ENCODE measurements at places on chromosomes 5 and 9.
A peak's percentile ranks its signal among the peaks of the same experiment; 100 is the strongest.

DNA sequence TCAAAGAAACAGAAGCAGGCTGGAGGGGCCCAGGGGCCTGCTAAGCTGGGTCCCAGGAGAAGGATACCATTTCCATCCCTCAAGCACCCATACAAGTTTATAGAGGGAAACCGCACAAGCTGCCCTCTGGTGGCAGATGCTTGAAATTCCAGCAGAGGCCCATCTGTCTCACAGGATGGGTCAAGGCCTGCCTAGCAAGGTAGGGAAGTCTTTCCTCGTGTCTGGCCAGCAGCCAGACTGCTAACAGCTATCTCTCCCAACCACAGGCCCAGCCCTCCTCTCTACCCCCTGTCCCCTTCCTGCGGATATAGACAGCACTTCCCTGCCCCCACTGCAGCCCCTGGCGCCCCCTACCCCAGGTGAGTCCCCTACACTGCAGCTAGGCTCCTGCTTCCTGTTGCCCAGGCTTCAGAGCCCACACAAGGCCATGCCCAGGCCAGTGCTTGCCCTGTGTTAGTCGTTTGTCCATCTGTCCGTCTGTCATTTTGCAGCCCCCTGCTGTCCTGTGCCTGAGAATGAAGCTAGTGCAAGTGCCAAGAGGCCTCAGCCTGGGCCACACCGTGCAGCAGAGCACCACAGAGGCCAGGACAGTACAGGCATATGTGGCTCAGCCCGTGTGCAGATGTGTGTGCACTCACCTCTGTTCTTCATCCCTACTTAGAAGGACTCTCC lies 26.2 kb downstream of the TCF7 start:
- DNase-seq, result peak; percentile 47

- no peak for DNase-seq
These were observed 37.8 kb upstream of the CARTPT start for GRCh38 chr5:71681296-71681695.

DNA sequence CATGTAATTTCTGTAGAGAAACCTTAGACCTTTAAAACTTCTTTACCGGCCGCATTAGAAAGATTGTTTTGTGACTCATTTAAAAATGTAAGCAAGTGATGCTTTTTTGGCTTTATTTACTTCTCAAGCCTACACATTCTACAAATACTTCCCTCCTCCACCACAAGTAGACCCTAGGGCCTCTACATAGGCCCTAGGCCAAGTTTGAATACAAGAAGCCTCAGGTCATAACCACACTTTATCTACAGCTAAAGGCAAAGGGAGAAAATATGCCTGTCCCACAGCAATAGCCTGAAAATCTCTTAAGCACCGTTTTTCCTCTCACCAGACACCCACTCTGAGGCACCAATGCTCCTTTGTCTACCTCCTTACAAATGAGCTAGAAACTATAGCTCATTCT lies 53.9 kb downstream of the CSNK1A1 start:
- DNase-seq, result no peak

GRCh38 chr5:150291388-150292385 lies 2.1 kb upstream of the CAMK2A start:
- DNase-seq, result no peak

DNA sequence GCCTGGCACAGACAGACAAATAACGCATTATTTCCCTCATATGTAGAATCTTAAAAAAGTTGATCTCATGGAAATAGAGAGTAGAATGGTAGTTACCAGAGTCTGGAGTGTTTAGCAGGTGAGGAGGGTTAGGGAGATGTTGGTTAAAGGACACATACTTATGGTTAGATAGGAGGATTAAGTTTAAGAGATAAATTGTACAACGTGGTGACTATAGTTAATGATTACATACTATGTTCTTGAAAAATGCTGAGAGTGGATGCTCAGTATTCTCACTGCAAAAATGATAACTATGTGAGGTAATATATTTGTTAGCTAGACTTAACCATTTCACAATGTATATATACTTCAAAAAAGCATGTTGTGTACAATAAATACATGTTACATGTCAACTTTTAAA lies 38.0 kb downstream of the CERT1 start:
- no peak for DNase-seq

- DNase-seq, result no peak
These were observed 163.8 kb downstream of the TSSK1B start for GRCh38 chr5:113271015-113271414.

DNA sequence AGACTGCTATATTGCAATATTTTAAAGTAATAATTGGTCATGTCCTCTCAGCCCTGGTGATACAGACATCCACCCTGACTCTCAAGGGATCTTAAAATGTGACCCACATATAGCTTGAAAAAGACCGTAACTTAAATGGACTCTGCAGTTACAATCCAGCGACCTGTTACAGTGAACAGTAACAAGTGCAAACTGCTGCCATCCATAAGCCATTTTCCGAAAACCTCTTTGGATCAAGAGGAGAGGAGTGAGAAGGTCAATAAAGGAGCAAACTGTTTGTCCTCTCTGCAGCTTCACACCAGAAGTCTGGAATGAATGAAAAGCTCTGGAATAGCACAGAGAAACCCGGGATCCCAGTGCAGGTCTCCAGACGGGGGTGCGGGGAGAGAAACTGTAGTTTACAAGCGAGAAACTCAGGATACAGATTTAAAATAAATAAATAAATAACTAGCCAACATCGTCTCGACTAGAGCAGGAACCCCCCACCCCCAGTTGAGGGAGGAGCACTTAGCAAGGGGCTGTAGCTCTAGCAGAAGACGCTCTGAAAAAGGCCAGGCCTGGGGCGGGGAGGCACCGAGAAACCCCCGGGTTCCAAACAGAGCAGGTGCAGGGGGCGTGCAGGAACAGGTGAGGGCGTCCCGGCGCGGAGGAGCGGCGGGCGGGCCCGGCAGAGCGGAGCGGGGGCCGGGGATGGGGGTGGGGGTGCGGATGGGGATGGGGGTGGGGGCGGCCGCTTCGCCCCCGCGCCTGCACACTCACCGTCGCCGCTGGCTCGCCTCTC lies 572 bp downstream of the ZDHHC21 start:
- DNase-seq, result peak; percentile 30

DNA sequence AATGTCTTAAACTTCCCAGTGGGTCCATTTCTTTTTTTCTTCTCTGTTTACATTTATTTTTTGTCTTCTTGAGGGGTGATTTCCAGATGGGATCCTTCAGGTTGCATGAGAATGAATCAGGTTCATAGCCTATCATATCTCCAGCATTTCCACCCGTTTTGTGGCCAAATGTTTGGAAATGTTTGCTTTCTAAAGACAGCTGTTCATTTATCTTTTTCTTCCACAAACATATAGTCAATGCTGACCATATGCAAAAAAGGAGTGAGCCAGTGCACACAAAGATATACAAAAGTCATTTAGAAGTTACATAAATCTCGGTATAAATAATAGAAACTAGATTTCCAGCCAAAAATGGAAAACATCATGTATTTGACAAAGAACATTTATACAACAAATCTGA lies 71.6 kb upstream of the STC2 start:
- DNase-seq, result no peak

DNA sequence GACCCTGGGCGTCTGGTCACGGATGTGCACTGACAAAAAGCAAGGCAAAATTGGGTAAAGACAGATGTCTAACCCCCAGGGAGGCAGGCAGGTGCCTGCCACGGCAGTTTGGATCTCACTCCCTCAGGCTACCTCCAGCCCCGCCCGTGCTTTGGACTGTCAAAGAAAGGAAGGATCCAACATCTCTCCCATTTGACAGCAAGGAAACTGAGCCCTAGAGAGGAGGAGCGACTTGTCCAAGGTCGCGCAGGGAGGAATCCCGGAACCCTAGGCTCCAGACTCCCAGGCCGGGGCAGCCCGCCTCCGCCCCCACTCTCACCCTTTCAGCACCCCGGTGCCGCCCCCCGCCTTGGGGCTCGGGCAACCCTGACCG lies 376 bp downstream of the GOLGA1 start:
- DNase-seq, result no peak

GRCh38 chr5:149453618-149454415 lies 74.7 kb upstream of the IL17B start:
- no peak for DNase-seq

DNA sequence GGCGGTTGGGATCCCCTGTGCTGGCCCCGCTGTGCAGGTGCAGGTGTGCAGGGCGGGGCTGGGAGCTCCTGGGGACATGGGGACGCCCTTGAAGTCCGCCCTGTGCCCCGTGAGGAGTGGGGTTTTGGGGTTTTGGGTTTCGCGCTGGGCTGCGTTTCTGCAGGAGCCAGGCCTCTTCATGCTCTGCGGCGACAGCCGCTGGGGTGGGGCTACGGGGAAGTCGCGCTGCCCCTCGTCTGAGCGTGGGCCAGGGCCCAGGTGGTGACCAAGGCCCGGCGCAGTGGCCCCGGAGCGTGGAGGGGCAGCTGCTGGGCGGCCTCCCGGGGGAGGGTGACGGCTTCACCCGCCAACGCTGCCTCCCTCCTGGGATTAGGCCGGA lies 47.8 kb upstream of the IRX4 start:
- DNase-seq, result no peak

- no peak for DNase-seq
These were observed 1.1 kb downstream of the ARL15 start for GRCh38 chr5:54309276-54309675.

DNA sequence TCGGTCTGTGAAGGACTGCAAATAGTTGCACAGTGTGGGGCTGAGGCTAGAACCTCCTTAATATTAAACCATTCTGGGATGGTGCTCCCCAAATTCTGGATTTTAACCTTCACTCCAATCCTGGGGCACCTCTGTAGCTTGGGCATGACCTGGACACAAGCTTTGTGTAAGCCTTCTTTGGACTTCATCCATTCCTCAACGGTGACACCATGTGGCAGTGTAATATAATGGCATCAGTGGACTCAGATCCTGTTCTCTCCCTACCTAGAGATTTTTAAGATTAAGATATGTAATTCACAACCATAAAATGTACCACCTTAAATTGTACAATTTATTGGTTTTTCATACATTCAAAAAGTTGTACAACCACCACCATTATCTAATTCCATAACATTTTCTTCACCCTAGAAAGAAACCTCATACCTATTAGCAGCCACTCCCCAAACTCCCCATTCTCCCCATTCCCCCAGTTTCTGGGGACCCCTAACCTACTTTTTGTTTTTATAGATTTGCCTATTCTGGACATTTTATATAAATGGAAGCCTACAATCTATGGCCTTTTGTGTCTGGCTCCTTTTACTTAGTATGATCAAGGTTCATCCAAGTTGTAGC lies 4.8 kb upstream of the PLGRKT start:
- DNase-seq, result no peak

- no peak for DNase-seq
These were observed 9.7 kb downstream of the FAXDC2 start for GRCh38 chr5:154840435-154841272.

DNA sequence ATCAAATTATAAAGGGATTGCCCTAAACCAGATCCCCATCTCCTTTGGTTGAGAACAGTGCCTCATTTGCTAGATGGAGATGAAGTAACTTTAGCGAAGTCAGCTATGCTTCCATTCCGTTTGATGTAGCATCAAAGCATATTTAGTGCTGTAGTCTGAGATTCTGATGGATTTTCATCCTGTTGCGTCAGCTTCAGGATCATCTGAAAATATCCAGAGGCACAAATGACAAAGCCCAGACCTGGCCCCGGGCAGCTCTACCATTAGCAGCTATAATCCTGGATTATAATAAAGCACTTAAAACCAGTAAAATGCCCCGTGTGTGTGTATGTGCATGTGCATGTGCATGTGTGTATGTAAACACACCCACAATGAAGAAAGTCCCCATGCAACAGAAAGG lies 44.7 kb downstream of the ERAP1 start:
- DNase-seq, result no peak

DNA sequence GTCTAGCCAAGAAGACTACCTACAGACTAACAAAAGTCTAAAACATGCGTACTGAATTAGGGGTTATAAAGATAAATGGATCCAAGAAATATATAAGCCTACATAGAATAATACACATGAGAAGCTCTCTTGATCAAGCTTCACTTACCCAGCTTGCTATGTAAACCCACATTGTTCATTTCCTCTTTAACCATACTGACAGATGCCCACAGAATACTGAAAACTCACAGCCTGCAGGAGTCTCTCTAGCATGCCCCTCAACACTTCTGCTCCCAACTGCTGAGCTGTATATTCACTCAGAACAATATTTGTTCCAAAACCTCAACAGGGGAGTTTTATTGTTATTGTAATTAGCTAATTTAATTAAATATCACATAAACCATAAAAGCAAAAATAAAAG lies 52.4 kb downstream of the RFX3 start:
- DNase-seq, result no peak

- DNase-seq, result no peak
These were observed 72.9 kb downstream of the ARHGEF37 start for GRCh38 chr5:149654231-149654630.

GRCh38 chr5:111228520-111229220 lies 4.5 kb downstream of the CAMK4 start:
- no peak for DNase-seq

DNA sequence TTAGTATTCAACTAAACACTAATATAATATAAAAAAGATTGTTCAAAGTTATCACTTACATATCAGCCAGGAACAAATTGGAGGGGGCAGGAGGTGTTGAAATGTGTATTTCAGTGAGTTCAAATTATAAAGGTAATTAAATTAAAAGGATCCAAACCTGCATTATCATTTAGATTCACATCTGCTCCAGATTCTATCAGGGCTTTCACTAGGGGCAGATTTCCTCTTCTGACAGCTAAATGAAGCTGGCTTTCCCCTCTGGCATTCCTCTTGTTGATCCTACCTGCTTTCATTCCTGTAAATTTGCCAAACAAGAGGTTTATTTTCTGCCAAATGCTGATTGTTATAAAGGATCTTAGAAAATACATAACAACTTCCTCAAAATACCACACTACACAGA lies 86.3 kb upstream of the GCNT4 start:
- no peak for DNase-seq

GRCh38 chr9:109538346-109538745 lies 40.2 kb upstream of the PTPN3 start:
- no peak for DNase-seq

DNA sequence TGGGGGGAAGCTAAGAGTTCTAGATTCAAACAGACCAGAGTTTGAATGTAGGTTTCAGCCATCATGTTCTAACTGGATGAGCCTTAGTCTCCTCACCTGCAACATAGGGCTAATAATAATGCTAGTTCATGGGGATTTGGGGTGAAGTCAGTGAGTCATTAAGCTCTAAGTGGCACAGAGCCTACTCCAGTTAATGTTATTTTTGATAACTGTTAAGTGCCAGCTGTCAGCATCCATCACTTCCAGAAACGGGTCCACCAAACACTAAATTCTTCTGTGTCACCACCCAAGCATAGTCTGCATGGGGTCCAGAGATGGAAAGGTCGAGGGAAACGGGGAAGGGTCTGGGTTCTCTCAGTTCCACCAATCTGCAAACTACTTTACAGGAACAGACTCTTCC lies 1.8 kb upstream of the TSC1 start:
- no peak for DNase-seq

DNA sequence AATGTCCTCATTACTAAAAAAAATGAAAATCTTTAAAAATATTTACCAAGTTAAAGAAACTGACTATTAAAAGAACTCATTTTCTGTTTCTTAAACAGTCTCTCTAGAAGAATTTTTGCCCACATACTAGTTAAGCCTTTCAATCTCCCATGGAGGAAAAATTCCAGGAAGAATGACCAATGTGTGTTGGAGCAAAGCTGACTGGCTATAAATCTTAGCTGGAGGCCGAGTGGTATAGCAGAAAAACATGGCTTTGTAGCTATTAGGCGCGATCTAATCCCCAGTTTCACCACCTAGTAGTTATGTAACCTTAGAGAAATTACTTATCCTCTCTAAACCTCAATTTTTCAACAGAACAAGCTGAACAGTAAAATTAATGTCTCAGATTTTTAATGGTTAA lies 135.5 kb upstream of the PRLR start:
- no peak for DNase-seq
